ENCODE measurements at places on chromosomes 4 and X.

GRCh38 chrX:50910685-50911176, at the start of gene BMP15:
TSS of gene BMP15 (plus strand) at chrX:50910735. CDS start at chrX:50910784, 49 bp downstream.
- DNase-seq = no peak

DNA sequence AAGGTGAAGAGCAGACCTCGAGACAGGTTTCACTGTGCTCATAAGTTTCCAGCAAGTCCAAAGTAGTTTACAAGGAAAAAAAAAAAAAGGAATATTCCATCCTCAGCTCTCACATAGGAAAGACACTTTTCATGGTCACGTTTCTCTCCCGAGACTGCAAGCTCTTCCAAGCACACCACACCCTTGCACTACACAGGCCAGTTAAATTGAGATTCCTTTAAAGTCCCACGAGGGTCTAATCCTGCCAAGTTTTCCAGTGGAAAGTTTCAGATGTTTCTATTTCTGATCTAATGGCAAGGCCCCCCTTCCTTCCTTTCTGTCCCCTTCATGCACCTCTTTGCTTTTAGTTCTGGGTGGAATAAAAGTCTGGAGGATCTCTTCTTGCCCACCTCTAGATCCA, 67.9 kb upstream of the PCDH19 start:
- no peak for DNase-seq

DNA sequence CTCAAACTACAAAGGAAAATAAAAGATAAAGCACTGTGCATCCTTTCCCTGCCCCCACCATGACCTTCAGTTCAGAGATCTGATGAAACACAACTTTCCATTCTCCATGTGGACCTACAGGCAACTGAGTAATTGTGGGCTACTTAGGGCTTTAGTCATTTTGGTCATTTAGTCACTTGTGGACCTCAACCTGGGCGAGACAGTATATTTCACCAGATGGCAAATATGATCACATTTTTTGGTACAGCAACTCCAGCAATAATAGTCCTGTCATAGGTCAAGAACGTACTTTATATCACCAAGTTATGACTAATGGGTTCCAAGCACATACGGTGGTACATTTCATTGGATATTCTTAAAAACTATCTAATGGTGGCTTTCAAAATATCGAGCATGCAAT, 141.2 kb downstream of the PDGFC start:
- DNase-seq = no peak

GRCh38 chrX:9578083-9578779, 113.4 kb downstream of the TBL1X start:
- DNase-seq = no peak

DNA sequence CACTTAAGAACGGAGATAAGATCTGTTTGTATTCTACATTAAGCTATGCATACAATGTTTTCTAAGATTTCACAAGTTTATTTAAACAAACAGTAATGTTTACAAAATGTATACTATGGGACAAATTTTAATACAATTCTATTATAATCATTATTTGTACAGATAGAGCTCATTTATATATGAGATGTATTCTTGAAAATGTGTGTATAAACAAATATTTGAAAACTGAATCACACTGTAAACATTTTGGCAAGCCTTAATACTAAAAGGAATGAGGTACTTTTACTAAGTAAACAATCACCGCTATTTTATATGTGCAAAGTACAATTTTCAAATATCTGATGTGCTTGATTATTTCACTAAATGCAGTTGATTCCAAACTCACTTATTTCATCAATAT, 119.2 kb upstream of the MAB21L2 start:
- DNase-seq = no peak

- no peak for DNase-seq
Measured at GRCh38 chrX:49072712-49073095, 1.1 kb downstream of the PRAF2 start.

GRCh38 chrX:34371754-34372153, 239.6 kb upstream of the FAM47A start:
- no peak for DNase-seq

DNA sequence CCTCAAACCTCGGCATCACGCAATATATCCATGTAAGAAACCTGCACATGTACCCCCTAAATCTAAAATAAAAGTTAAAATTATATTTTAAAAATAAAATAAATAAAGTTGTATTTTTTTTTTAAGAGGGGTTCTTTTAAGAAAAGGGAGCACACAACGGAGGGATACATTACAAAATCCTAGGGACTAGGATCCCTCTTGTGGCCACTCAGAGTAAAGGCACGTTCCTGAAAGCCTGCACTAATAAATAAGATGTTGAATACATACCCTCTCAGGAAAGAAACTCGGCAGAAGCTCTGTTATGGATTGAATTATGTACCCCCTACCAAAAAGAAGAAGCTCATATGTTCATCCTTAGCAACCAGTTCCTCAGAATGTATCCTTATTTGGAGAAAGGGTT, 50.9 kb upstream of the PRDX4 start:
- DNase-seq = no peak

DNA sequence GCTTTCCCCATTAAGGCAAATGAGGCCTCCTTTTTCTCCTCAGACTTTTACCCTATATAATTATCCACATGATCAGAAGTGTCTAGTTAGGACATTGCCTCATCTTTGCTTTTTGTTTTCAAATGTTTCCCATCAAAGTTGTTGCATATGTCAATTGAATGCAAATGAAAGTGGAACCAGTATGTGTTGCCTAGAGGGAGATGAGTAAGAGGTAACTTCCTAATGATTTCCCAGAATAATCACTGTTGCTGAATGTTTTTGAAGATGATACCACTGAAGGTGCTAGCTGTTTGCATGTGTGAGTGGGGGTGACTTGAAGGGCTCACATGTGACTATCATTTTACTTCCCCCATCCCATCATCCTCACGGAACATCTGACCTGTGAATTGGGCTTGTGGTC, 33.9 kb downstream of the PAK3 start:
- no peak for DNase-seq

DNA sequence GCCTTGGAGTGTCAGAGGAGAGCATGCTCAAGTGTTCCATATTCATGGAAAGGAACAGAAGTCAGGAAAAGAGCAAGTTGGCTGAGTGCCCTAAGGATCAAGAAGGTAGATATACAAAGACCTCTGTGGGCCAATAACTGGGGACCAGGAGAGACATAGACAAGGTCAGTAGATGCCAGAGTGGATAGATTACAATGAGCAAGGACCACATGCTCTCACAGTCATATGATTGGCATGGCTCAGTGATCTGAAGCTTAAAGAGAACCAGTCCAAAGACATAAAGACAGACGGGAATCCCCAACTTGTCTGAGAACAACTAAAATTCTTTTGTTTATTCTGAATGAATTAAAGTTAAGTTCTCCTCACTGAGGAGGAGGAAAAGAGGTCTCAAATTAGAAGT, 289.7 kb downstream of the HS3ST1 start:
- no peak for DNase-seq

GRCh38 chrX:5155301-5155700, 1073.4 kb downstream of the NLGN4X start:
- no peak for DNase-seq

DNA sequence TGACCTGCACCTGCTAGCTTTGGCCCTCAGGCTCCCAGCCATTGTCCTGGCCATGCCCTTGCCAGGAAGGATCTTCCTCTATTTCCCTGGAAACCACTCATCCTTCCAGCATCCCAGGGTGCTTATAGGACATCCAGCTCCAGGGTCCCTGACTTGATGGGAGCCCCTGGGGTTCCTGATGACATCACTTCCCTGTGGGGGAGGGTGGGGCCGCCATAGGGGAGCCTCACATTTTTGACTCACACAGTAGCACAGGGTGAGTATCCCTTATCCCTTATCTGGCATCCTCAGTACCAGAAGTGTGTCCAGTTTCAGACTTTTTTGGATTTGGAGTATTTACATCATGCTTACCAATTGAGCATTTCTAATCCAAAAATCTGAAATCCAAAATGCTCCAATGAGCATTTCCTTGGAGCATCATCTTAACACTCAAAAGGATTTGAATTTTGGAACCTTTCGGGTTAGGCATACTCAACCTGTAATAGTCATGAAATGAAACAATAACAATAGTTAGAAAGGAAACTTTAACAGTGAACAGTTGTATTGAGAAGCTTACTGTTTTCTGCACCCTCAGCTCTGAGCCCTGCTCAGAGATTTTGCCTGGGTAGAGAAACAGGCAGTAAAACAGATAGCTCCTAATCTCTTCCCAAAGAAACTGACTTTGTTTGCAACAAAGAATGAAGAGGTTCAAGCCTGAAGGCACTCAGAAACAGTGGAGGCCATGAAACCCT, 22.1 kb downstream of the TNIP2 start:
- DNase-seq = no peak

DNA sequence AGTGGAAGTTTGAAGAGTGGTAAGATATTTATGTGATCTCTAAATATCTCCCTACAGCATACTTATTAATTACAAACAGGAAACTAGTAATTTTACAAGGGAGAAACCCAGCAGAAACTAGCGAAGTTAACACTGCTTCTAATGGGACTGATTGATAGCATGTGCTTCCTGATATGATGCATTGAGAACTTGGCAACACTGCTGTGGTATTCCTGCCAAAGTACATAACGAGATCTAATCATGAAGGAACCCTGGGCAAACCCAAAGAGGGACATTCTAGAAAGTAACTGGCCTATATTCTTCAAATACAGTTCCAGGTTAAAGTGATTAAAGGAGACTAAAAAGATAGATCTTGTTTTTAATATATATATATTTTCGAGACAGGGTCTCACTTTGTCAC, 4.6 kb upstream of the GPR34 start:
- no peak for DNase-seq

GRCh38 chr4:151641167-151641566, 119.6 kb downstream of the GATB start:
- DNase-seq = no peak

DNA sequence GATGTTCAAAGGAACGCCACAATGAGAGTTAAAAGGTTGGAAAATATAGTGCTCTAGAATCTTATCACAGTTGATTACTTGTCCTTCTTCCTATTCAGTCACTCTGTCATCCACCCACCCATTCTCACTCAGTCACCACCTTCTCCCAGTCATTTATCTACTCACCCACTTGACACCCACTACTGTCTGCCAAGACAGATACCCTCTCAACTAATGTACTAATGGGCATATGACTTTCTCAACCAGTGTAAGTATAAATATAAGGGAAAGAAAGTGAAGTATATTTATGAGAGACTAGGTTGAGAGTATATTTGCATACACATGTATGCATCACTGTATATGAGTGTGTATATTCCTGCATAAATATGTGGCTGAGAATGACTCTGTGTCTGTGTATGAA, 20.0 kb downstream of the MID2 start:
- DNase-seq = no peak

DNA sequence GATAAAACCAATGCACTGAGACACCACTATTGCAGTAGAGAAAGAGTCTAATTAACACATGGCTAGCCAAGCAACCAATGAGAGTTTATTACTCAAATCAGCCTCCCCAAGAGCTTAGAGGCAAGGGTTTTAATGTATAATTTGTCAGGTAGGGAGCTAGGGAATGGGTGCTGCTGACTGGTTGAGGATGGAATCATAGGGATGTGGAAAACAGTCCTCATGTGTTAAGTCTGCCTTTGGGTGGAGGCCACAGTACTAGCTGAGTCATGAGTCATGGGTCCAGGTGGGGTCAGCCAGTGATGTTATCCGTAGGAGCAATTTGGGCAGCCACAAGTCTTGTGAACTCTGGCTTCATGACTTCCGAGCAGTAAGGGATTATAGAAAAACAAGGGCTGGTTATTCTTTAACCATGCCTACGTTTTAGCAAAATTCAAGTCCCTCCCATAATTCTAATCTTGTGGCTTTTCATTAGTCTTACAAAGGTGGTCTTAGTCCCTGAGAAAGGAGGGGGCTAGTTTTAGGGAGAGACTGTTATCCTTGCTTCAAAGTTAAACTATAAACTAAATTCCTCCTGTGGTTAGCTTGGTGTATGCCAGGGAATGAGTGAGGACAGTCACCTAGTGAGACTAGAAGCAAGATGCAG, 25.1 kb upstream of the PLAC8 start:
- DNase-seq = no peak

GRCh38 chr4:13983189-13983790, 355.8 kb upstream of the BOD1L1 start:
- peak; percentile 70 for DNase-seq

GRCh38 chr4:1711055-1711570, 1.0 kb downstream of the SLBP start:
- no peak for DNase-seq

- no peak for DNase-seq
Measured at GRCh38 chrX:39063037-39063436, 261.8 kb downstream of the MID1IP1 start.

GRCh38 chr4:90215286-90215685, 88.1 kb downstream of the CCSER1 start:
- no peak for DNase-seq

- no peak for DNase-seq
Measured at GRCh38 chr4:113052379-113052951, 3.0 kb downstream of the ANK2 start.

DNA sequence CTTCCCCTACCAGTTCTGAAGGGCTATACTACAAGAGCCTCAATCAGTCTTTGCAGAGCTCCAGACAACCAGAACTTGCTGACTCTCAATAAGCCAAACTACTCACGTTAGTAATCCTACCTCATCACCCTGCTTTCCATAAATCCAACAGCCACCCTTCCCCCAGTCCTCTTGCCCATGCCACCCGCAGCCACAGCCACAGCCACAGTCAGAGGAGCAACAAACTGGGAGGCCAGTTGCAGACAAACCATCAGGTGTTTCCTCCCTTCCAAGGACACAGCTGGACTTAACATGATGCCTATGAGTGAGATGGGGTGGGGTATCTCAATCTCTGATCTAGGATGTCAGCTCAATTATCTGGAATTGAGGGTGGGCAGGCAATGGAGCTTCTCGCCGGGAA, 1.0 kb downstream of the GABRA3 start:
- DNase-seq = no peak

DNA sequence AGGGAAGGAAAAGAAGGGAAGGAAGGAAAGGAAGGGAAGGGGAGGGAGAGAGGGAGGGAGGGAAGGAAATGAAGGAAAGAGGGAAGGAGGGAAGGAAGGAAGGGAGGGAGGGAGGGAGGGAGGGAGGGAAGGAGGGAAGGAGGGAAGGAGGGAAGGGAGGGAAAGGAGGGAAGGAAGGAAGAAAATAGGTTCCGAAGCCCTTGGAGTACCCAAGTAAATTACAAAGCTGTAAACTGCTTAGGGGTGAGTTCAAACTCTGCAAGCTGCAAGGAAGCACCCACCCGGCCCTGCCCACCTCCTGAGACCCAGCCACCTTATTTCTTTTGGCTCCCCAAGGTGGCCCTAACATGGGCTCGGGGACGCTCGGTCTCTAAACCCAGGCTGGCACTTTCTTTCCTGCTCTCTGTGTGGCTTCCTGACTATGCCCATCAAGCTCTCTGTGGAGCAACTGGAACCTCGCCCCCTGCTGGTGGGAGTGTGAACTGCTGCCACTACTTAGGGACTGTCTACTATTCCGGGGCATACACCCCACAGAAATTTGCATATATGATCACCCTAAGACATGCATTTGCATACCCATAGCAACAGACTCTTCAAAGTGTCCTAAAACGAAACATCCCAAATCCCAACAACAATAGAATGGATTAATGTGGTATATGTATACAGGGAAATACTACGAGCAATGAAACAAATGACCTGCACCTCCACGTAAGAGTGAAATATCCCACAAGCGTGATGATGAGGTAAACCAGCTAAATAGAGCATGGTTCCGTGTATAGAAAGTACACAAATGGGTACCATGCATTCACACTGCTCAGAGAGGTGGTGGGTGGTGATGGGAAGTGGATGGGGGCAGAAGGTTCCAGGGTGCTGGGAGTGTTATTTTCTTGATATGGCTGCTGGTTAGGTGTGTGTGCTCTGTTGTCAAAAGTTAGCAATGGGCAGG, 151.7 kb upstream of the TBL1X start:
- no peak for DNase-seq
